ENCODE measurements at places on chromosomes 7 and 10.

DNA sequence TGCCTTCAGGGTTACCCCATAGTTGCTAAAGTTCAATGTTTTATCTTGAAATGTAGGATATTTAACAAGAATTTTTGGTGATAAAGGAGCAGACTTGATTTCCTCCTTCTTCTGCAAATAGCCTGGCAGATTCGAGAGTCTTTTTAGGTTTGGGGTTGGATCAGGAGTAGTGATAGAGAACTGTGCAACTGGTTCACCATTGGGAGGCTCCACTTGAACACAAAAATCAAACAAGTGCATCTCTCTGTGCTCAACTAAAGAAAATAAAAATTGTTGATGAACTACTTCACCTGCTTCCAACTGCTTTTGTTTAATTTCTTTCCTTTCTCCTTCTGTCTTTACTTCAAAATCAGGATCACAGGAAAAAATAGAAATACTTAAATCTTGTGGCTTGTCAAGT is 58.5 kb downstream of the MACC1 start:
- DNase-seq: peak; percentile 7

DNA sequence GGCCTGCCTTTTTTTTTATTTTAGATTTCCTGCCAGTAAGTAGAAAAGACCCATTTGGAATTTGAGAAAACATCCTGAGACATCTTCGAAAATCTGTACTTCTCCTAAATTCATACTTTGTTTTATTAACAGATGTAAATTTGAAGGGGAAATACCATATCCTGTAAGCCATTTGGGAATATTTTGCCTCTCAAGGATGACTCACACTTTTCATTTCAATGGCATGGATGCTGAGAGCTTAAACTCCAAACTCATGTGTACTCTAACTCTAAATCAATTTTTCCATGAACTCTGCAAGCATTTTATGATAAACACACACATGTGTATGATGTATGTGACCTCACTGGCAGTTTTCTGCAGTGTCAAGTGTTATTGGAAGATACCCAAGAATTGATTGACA is 89.0 kb downstream of the SEMA3A start:
- no peak for DNase-seq

DNA sequence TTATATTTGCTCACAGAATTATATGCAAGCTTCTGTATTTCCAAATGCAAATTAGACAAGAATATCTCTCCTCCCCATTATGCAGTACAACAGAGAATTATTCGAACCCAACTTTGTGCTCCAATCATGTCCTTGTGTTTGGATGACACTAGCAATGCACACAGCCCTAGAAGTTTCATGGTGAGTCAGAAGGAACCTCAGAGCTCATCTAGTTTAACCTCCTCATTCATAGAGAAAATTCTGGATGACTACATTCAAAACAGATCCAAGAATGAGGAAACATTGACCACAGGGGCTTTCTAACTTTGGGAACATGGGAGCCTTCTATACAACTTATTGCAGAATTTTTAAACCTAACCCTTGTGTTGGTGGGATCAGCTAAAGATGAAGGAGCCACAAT is 12.8 kb upstream of the ARID5B start:
- DNase-seq: no peak

DNA sequence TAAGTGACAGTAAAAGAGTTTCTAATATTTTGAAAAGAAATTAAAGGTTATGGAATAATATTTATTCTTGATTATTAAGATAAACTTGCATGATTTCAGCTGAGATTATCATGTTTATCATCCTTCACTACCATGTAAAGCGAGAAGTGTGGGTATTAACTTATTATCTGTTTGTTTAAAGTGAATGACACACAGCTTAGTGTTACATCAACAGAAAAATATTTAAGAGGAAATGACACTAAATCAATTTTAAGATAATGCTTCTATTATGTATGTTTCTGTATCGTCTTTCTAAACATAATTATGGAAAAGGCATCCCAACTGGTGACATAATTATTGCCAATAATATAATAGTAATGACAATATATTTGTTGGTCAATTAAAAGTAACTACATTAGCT is 213.1 kb downstream of the PCDH15 start:
- no peak for DNase-seq

DNA sequence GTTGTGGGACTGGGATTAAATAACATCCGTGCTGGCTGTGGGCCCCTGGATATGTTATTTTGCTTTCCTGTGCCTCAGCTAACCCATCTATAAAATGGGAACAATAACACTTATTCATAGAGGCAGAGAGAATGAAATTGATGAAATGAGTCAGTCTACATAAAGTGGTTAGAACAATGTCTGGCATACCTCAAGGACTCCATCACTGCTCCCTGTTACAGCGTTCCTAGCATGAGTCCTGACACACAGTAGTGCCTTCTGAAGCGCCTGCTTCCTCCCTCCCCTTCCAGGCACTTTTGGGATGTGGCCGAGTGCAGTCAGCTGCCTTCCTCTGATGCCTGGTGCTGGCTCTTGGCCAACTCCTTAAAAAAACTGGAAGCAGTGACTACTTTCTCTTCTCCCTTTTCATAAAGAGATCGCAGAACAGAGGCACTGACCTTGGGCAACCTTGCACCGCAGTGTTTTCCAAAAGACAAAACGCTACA is 108.4 kb upstream of the ZMIZ1 start:
- DNase-seq: peak; percentile 35

DNA sequence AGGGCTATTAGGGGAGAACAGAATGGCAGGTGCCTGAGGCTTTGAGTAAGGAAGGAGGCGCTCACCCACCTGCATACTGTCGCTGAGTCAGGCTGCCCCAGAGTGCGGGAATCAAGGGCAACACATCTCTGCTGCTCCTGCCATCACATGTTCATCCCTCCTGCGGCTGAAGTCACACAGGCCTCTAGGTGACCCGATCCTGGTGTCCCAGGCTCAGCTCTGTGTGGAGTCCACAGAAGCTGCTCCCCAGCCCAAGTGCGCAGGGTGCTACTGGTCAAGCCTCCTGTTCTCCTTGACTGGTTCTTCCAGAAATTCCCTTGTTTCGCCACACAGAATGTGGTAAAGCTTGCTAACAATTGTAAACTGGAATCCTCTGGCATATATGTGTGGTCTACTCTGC is 96.9 kb upstream of the IL6 start:
- DNase-seq: no peak

DNA sequence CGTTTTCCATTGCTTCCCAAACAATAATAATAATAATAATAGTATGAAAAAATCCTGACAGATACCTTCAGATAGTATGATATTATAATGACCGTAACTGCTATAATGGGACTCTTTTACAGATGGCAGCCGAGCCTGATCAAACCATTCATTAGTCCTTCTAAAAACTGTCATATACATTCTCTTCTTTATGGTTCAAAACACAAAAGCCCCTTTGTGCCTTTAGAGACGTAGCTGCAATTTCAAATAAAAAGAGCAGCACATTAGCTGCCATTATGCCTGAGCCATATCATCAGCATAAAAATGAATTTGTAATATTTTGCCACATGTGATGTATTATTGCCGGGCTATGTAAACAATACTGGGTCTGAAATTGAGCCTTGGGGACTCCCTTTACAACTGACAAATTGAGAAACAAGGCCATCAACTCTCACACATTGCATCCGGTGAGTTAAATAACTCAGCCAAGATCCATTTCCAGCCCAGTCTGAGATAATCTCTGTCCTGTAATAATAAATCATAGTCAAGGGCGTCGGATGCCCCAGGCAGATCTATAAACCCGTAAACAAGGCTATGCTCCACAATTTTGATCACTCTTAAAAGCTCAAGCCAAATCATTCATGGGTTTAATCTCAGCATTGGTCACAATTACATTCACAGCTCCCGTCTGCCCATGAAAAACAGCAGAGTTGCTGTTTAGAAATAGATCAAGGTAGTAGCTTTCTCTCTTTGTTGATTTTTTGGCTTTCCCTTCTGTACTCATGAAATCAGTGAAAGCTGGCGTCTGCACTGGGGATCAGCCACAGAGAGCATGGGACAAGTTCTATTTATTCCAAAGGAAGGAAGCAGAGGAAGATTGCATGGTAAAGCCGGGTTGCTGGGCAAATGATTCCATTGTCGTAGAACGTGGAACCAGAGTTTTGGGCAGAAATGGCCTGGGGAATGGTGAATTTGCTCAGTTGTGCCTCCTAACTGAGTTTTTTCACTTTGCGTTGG is 150.1 kb upstream of the BMPER start:
- DNase-seq: peak; percentile 60

DNA sequence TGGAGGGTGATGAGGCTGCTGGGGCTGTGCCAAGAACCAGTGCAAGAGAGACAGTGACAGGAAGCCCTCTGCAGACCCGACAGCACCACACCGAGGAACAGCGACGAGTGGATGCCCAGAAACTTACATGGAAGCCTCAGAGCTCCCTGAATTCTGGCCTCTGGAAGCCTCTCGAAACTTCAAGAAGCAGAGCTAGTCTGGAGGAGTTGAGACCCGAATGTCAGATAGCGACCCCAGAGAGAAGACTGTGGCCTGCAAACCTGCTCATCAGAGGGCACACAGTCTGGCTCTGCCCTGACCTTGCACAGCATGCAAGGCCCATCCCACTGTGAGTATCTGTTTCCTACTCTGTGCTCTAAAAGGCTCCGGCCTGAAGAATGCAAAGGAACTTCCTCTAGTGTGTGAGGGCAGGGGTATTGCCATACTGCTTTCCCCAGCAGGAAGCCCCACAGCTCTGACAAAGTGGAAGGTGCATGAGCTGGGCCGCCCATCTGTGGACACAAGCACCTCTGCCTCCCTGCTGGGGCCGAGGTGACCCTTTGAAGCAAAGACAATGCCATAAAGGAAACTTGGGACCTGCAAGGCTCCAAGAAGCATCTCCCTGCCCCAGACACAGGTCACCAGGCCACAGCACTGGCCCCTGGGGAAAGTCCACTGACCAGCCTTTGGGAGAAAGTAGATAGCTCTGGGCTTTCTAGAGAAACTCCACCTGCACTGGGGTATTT is 10.5 kb upstream of the C10orf71 start:
- DNase-seq: no peak

DNA sequence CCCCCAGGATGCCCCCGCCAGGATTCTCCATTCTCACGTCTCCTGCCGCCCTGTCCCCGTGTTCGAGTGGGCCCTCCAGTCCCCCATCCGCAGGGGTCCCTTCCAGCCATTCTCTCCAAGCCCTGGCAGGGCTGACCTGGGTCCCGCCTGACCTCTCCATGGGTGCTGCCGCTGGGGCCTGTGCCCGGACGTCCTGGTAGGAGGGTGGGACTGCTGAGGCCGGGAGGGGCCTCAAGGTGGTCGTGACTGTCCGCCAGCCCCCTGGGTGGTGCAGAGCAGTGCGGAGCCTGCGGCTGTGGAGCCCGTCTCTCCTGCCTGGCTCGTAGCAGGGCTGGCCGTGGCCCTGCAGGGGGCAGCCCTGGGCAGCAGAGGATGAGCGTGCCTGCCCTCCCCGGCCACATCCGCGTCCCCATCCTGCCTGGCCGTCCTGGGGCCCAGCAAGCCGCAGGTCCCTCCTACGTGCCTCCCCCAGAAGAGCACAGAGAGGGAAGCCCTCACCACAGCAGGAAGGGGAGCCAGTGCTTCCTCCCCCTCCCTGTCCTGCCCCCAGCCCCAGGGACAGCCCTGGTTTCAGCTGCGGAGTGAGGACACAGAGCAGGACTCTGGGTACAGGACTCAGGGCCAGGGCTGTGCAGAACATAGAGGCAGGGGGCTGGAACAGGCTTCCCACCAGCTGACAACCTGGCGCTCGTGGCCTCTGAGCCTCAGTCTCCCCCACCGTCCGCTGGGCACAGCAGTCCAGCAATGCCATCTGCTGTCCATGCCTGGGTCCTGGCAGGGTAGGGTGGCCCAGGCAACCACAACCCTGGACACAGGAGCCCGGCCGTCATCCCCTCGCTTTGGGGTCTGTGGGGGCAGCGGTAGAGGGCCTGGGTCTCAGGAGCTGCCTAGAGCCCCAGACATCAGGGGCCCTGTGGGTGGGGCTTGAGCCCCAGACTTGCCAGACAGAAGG is 1.5 kb upstream of the GRIFIN start:
- peak; percentile 74 for DNase-seq

- DNase-seq: no peak
Observed at GRCh38 chr10:33046792-33047191, 88.8 kb upstream of the ITGB1 start.

- DNase-seq: no peak
Observed at GRCh38 chr10:86968994-86969355, 693 bp downstream of the ADIRF start.

- no peak for DNase-seq
Observed at GRCh38 chr10:3658766-3659165, 126.2 kb downstream of the KLF6 start.

- DNase-seq: no peak
Observed at GRCh38 chr10:122632031-122632430, 67.6 kb downstream of the C10orf120 start.

DNA sequence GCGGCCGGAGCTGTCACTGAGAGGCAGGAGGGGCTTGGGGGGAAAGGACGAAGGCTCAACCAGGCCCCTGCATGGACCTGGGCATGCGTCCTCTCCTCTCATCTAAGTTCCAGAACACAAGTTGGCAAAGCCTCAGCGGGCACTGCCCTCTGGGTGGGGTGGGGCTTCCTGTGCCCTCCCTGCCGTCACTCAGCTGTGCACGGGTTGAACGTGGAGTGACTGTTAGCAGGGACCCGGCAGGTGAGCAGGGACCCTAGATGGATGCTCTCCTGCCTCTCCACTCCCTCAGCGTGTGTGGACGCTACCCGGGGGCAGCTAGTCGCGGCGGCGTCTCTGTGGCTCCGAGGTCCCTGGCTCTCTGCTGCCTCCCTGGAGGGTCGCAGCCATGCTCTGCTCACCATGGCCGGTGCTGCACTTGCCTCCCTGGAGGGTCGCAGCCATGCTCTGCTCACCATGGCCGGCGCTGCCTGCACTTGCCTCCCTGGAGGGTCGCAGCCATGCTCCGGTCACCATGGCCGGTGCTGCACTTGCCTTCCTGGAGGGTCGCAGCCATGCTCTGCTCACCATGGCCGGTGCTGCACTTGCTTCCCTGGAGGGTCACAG is 36.4 kb upstream of the TTYH3 start:
- no peak for DNase-seq

GRCh38 chr10:18377898-18378297 is 237.7 kb downstream of the CACNB2 start:
- DNase-seq: no peak

- DNase-seq: peak; percentile 56
Observed at GRCh38 chr7:26995666-26996065, 100.1 kb downstream of the HOXA1 start.

DNA sequence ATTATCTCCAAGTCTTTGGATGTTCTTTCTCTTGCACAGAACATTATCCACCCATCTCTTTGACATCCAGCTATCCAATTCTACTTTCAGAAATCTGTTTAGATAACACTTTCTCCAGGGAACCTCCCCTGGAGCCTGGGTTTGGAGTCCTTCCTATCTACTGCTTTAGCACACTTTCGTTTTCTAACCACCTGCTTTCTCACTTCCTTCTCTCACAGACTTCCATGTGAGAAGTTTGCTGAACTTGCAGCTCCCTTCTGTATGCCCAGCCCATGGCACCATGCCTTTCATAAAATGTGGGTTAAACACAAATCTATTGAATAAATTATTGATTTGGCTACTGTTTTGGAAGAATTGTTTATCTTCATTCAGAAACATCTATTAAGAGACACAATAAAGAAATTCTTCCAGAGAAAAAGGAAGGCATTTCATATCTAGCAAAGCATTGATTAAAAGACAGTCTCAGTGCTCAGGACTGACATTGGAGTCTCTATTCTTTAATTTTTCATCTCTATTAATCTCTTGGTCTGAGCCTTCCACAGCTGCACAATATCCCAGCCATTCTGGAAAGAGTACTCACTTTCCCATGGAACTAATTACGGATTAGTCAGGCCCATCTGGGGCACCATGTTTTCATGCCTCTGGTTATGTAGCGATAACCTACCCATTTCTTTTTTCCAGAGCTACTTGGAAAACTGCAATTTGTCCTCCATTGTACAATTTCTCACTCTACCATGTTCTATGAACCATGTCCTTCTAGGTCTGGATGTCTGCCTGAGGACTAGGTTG is 1077.3 kb downstream of the SORCS3 start:
- no peak for DNase-seq
